Stimulated activated CD8-positive, alpha-beta memory T cell treated with anti-CD3 and anti-CD28 coated beads, Interleukin-12 subunit alpha, Interleukin-12 subunit beta, amount 100 ng/mL, for 1 hour (primary cell): ENCODE measurements at places on chromosomes 6 and 20.
A peak's percentile ranks its signal among the peaks of the same experiment; 100 is the strongest.

- DNase-seq = peak; percentile 40
Measured at GRCh38 chr20:54649511-54649962, 174.1 kb downstream of the DOK5 start.

DNA sequence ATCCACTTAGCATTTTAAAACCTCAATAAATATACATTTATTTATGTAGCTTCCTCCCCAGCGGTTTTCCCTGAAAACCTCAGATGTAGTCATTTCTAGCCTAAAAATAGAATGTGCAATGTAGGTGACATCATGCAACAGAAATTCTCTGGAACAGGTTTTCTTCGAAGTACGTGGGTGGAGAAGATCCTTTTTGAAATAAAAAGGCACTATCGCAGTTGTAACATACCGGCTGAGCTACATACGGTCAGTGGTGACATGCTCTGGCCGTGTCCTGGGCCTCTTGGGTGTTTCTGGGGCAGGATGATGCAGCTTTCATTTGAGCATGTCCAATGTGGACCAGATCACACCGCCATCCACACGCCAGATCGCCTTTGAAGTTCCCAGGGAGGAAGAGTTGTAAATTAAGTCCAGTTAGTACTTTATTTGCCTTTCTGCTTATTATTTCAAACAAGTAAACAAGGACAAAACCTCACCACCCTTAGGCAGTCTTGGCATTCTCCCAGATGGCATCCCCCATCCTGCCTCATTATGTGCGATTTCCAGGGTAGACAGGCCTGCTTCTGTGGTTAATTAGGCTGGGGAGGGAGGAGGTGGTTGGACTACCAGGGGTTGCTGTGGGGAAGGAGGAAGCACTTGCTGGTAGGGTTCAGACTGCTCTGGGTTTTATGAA, 109.5 kb upstream of the CLDN20 start:
- no peak for DNase-seq

GRCh38 chr6:19551611-19552010, 285.6 kb upstream of the ID4 start:
- DNase-seq = no peak

DNA sequence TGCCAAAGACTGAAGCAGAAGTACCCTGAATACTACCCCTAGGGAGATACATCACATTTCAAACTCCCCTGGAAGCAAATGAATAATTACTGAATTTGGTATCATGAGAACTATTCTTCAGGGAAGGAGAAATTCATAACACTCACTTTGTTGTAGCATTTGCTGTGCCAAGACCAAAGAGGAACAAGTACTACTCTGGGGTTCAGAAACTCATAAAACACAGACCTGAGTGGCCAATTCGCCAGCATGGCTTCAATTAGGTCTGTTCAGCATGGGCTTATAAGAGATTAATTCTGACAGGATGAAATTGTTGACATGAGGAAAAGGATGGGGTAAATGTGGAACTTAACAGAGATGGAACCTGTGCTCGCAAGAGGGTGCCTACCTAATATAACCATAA, 6.5 kb downstream of the ELOVL5 start:
- DNase-seq = no peak

DNA sequence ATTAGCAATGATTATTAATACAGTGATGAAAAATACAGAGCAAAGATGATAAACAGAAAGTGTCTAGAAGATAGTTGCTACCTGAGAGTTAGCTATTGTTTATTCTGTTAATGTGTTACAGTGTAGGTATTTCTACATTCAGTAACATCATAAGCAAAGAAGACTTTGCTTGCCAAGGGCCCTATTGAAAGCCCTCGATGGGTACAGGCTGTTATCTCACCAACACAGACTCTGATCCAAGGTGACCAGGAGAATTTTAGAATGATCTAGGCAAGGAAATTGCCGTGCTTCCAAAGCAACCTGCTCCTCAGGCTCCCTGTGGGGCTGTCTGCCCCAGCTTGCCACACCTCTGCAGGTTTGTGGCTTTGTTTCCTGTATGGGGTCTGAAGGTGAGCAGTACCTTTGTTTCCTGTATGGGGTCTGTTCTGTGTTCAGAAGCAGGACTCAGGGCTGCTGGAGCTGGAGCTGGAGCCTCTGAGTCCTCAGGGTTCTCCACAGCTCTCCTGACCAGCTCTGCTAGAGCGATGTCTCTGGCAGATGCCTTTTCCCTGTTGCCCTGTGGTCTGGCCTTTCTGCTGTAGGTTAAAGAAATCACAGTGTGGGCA, 32.5 kb downstream of the PHACTR3 start:
- DNase-seq = no peak
